ENCODE measurements at places on chromosomes 7 and 10. TPM values are rescaled to one million over a fixed set of nuclear protein-coding genes. Genes with fewer than 3 reads are reported as not detected.

DNA sequence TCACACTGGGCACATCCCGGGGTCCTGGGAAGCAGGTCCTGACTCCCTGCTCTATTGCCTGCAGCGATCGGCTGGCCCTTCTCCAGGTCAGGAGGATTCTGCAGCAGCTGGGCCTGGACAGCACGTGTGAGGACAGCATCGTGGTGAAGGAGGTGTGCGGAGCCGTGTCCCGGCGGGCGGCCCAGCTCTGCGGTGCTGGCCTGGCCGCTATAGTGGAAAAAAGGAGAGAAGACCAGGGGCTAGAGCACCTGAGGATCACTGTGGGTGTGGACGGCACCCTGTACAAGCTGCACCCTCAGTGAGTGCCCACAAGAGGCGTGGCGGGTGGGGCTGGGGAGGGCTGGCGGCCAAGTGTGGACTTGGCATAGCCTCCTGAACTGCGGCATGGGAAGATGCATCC is 12.8 kb upstream of the HK1 start:
- H3K4me1 ChIP-seq, result peaks cover under 1% of the 10 kb centered on the region
- no peak for DNase-seq
- H3K27ac ChIP-seq, result no peak overlapping the region
- no peak overlapping the region for H3K4me3 ChIP-seq
- no peaks in the 10 kb centered on the region for H3K36me3 ChIP-seq

GRCh38 chr10:123624086-123624485 is 42.1 kb upstream of the GPR26 start:
- no peaks in the 10 kb centered on the region for H3K27me3 ChIP-seq
- no peak for DNase-seq
- H3K36me3 ChIP-seq, result no peaks in the 10 kb centered on the region

The BLNK gene
- polyA plus RNA-seq, result not detected

The PIK3CG gene
- not detected for polyA plus RNA-seq

GRCh38 chr10:26374426-26374825 is 63.7 kb upstream of the APBB1IP start:
- no peaks in the 10 kb centered on the region for H3K4me1 ChIP-seq
- H3K36me3 ChIP-seq, result no peaks in the 10 kb centered on the region
- no peak overlapping the region for H3K27ac ChIP-seq

The STEAP4 gene
- not detected for polyA plus RNA-seq

DNA sequence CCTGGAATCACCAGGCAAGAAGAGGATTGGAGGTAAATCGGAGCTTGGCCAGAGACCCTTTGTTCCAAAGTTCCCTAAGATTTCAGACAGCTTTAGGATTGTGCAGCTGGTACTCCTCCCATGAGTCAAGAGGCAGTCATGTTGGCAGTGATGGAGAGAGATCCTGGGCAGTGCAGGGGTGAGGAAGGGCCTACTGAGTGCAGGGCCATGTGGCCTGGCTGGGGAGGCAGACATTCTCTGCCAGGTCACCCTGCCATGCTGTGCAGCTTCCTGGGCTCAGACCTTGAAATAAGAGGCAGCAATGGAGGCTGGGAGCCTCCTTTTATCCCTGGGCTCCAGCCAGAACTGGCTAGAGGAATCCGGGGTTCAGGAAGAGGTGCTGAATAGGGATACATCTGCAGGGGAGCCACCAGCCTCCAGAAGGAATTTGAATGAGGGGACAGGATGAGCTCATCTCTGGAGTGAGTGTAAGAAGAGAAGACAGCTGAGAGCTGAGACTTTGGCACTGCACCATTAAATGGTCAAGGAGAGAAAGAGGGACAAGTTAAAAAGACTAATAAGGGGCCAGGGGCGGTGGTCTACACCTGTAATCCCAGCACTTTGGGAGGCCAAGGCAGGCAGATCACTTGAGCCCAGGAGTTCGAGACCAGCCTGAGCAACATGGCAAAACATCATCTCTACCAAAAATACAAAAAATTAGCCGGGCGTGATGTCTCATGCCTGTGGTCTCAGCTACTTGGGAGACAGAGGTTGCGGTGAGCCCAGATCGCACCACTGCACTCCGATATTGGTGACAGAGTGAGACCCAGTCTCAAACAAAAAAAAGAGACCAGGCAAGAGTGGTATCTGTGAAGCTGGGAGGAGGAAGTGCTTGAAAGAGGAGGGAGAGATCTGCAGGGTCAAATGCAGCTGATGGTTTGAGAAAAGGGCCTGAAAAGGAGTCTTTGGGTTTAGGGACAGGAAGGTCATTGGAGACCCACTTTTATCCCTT is 12.0 kb downstream of the SFTPD start:
- no peaks in the 10 kb centered on the region for H3K36me3 ChIP-seq
- no peaks in the 10 kb centered on the region for H3K27me3 ChIP-seq
- H3K27ac ChIP-seq, result no peak overlapping the region
- peaks cover 4% of the 10 kb centered on the region for H3K4me1 ChIP-seq
- H3K4me3 ChIP-seq, result no peak overlapping the region

DNA sequence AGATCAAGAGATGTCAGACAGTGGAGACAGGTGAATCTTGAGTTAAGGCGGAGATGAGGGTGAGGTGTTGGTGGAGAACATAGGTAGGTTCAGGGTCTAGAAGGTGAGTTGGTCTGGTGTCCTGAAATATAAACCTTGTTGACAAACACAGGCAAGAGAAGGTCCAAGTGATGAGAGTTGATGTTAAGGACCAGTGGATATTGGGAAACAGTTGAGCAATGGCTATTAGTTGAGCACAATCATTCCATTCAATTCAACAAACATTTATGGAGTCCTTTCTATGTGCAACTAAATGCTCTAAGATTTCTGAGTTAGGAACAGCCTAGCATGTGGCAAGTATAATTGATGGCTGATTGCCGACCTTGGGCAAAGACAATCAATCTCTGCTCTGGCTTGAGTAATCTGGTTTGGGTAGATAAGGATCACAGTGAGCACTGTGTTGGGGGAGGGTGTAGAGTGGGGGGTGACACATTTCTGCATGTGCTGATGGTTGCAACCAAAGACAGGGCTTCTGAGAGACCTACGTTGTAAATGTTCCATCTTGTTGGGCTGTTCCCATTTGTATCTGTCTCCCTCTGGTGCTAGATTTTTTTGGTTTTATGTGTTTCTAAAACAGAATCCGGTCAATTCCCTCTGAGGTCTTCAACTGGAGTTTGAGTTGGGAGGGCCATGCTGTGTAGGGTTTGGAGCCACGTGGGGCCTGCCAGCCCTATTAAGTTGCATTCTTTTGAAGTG is 201.1 kb downstream of the BAMBI start:
- H3K27ac ChIP-seq, result no peak overlapping the region
- no peak for DNase-seq

DNA sequence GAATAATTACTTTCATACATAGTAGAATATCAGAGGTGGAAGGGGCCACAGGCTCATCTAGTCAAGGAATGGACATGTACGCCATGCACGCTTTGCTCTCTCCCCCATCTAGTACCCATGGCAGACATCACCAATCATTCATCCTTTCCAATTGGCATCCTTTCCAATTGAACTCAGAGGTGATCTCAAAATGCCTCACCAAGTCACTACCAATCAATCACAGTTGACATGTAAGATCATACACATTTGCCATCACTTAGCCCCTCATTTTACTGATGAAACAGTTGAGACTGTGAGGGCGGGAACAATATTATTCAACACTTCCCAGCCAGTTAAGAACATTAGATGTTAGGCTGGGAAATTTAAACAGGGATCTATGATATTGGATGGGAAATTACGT is 308.4 kb downstream of the FGFR2 start:
- H3K4me1 ChIP-seq, result no peaks in the 10 kb centered on the region
- no peak overlapping the region for H3K4me3 ChIP-seq
- H3K27me3 ChIP-seq, result no peaks in the 10 kb centered on the region
- H3K36me3 ChIP-seq, result no peaks in the 10 kb centered on the region
- DNase-seq, result no peak

- no peak overlapping the region for H3K4me3 ChIP-seq
- DNase-seq, result no peak
- H3K4me1 ChIP-seq, result no peaks in the 10 kb centered on the region
- H3K27me3 ChIP-seq, result no peaks in the 10 kb centered on the region
- no peak overlapping the region for H3K27ac ChIP-seq
Measured at GRCh38 chr7:17988141-17988540, 39.5 kb downstream of the PRPS1L1 start.

The SEC31B gene
- 8.8 TPM for polyA plus RNA-seq

The CFAP70 gene
- 1.9 TPM for polyA plus RNA-seq

The PDE1C gene
- polyA plus RNA-seq, result 4.6 TPM

The OPALIN gene
- polyA plus RNA-seq, result not detected

- peak; percentile 95 for DNase-seq
- H3K27me3 ChIP-seq, result no peaks in the 10 kb centered on the region
- H3K4me3 ChIP-seq, result peak within 1 kb of the TSS; percentile 75
- H3K4me1 ChIP-seq, result peaks cover 18% of the 10 kb centered on the region
- peak within 1 kb of the TSS; percentile 99 for H3K27ac ChIP-seq
- peaks cover 16% of the 10 kb centered on the region for H3K36me3 ChIP-seq
Measured at GRCh38 chr10:62804356-62805230, at the start of gene ADO. Gene ADO, plus strand, starts transcription at chr10:62804720. Its CDS starts 340 bp downstream, at chr10:62805060.

GRCh38 chr7:35256256-35257175 is 2.6 kb upstream of the TBX20 start:
- H3K4me3 ChIP-seq, result no peak overlapping the region
- H3K4me1 ChIP-seq, result peaks cover 7% of the 10 kb centered on the region
- no peak overlapping the region for H3K27ac ChIP-seq
- H3K27me3 ChIP-seq, result no peaks in the 10 kb centered on the region

GRCh38 chr7:118478236-118478635 is 253.7 kb downstream of the ANKRD7 start:
- H3K27me3 ChIP-seq, result no peaks in the 10 kb centered on the region
- H3K4me3 ChIP-seq, result no peak overlapping the region
- H3K36me3 ChIP-seq, result no peaks in the 10 kb centered on the region

The GPER1 gene
- 6.4 TPM for polyA plus RNA-seq

DNA sequence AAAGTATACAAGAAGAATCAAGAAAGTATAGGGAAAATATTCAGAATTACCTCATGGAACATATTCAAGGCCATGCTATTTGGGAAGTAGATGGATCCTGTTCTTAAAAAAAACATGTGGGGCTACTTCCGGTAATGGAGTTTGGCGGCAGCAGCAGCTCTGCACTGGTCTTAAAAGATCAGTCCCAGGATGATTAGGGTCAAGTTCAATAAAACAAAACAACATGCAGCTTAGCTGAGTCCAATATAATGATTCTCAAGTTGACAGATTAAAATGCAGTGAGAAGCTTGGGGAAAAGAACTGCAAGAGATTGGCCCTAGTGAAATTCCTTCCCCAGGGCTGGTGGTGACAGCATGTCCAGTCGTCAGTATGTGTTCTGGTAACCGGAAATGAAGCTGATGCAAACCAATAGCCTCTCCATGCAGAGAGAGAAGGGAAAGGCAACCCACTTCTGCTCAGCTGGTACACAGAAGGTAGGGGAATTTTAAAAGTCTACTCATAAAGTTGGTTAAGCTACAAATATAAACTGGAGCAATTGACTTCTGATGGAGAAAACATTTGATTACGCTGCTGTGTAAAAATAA is 305.1 kb upstream of the IMMP2L start:
- no peaks in the 10 kb centered on the region for H3K27me3 ChIP-seq
- H3K36me3 ChIP-seq, result no peaks in the 10 kb centered on the region
- H3K4me3 ChIP-seq, result no peak overlapping the region

DNA sequence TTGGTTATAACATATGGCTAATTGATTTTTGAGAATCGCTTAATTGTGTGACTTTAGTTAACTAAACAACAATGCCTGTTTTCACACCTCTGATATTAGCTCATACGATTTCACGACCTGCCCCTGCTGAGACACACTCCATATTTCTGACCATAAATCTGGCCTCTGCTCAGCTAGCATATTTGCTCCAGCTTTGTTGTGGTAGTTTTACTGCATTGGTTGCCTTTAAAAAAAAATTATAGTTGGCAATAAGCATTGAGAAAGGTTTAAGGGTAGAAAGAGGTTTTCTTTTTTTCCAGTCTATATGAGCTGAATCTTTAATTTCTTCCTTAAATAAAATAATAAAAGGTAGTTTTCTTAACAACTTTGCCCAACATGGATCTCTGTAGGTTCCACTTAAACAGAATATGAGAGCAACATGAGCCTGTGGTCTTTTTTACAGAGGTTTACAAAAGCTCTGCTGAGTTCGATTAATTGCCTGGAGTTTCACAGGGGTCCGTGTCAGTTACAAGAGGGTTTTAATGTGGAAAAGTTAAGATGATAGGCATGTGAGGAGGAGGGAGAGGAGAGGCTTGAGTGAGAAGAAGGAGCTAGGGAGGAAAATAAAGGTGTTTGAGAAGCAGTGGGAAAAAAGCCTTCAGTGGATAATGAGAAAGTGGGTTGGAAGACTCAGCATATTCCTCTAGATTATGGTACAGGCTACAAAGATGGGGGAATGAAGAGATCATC is 318.2 kb downstream of the CXCL12 start:
- H3K4me3 ChIP-seq, result no peak overlapping the region
- peaks cover 7% of the 10 kb centered on the region for H3K4me1 ChIP-seq
- H3K27ac ChIP-seq, result no peak overlapping the region
- H3K36me3 ChIP-seq, result no peaks in the 10 kb centered on the region
- no peak for DNase-seq
- H3K27me3 ChIP-seq, result no peaks in the 10 kb centered on the region

DNA sequence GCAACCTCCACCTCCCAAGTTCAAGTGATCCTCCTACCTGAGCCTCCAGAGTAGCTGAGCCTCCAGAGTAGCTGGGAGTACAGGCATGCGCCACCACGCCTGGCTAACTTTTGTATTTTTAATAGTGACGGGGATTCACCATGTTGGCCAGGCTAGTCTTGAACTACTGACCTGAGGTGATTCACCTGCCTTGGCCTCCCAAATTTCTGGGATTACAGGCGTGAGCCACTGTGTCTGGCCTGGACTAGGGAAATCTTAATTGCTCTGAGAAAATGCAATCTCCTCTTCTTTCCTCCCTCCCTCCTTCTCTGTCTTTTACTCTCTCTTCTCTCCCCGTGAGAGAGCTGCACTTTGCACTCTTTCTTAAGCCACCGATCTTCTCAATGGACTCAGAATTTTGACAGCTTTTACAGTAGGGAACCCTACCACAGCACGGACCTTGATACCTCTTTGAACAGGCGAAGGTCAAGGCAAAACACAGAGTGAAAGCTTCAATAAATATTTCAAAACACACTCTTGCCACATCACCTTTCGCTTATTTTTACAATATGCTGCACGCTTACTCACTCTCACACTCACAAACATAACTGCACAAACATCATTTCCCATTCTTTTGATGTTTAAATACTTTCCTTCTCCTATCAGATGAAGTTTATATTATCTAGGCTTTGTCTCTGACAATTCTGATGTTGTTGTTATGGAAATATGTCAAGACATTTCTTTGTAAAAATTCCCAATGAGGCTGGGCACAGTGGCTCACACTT is 173.4 kb upstream of the NRP1 start:
- DNase-seq, result no peak
- H3K36me3 ChIP-seq, result no peaks in the 10 kb centered on the region
- H3K4me3 ChIP-seq, result no peak overlapping the region
- peaks cover 8% of the 10 kb centered on the region for H3K4me1 ChIP-seq

The ANLN gene
- polyA plus RNA-seq, result 17.1 TPM
